ENCODE measurements at places on chromosomes 6 and 20.

GRCh38 chr6:117409863-117410262, 15.9 kb downstream of the ROS1 start:
- DNase-seq, result no peak
- no peaks in the 10 kb centered on the region for H3K4me1 ChIP-seq
- no peak overlapping the region for H3K27ac ChIP-seq
- peaks cover 15% of the 10 kb centered on the region for H3K27me3 ChIP-seq

- DNase-seq, result no peak
- H3K36me3 ChIP-seq, result peaks cover 65% of the 10 kb centered on the region
- no peak overlapping the region for H3K4me3 ChIP-seq
- no peaks in the 10 kb centered on the region for H3K27me3 ChIP-seq
- no peak overlapping the region for H3K27ac ChIP-seq
- peaks cover 18% of the 10 kb centered on the region for H3K4me1 ChIP-seq
Measured at GRCh38 chr6:34650823-34651222, 45.7 kb downstream of the ILRUN start.

GRCh38 chr6:122610690-122611455, 668 bp downstream of the PKIB start:
- no peak for DNase-seq
- no peaks in the 10 kb centered on the region for H3K36me3 ChIP-seq
- peaks cover 16% of the 10 kb centered on the region for H3K4me1 ChIP-seq

DNA sequence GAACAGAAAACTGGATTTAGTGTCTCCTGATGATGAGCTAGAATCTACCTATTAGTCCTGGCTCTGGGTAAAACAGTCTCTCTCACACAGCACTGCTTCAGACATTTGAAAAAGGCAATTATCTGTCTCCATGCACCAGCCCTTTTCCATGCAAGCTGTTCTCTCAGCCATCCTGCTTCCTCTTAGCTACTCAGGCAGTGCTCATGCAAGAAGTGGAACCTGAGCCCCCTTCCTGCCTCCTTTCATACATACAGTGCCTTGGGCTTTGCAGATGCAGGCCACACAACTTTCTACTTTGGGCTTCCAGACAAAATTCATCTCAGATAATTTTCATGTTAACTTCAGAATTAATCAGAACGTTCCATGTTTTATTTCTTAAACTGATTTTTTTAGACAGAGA, 151.3 kb downstream of the RALGAPA2 start:
- H3K27ac ChIP-seq, result no peak overlapping the region
- H3K4me1 ChIP-seq, result no peaks in the 10 kb centered on the region
- H3K27me3 ChIP-seq, result no peaks in the 10 kb centered on the region
- H3K36me3 ChIP-seq, result peaks cover 4% of the 10 kb centered on the region

- no peaks in the 10 kb centered on the region for H3K4me1 ChIP-seq
- H3K36me3 ChIP-seq, result no peaks in the 10 kb centered on the region
- no peaks in the 10 kb centered on the region for H3K27me3 ChIP-seq
- DNase-seq, result no peak
- H3K27ac ChIP-seq, result no peak overlapping the region
Measured at GRCh38 chr20:6489361-6490171, 277.9 kb upstream of the BMP2 start.

DNA sequence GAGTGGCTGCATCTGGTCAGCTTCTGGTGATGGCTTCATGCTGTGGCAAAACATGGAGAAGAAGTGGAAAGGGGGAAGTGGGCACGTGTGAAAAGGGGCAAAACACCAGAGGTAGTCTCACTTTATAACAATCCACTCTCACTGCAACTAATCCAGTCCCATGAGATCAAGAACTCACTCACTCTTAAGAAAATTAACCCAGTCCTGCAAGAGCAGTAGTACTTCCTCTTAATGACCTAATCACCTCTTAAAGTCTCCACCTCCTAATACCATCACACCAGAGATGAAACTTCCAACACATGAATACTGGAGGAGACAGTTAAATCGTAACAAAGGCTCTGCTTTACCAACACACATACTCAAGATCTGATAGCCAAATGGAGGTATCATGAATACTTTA, 152.6 kb downstream of the THEMIS start:
- H3K4me3 ChIP-seq, result no peak overlapping the region
- peaks cover 9% of the 10 kb centered on the region for H3K4me1 ChIP-seq
- peak overlapping the region; percentile 13 for H3K27ac ChIP-seq
- no peak for DNase-seq
- peaks cover 33% of the 10 kb centered on the region for H3K36me3 ChIP-seq

Data from activated CD4-positive, alpha-beta memory T cell treated with anti-CD3 and anti-CD28 coated beads, Interleukin-2, amount 10 ng/mL, durations not matched to agents 7 days and 5 days (primary cell).